Fibroblast of the aortic adventitia (primary cell): ENCODE measurements at places on chromosomes 12 and 14. TPM values are rescaled to one million over a fixed set of nuclear protein-coding genes. Genes with fewer than 3 reads are reported as not detected.
A peak's percentile ranks its signal among the peaks of the same experiment; 100 is the strongest.

ADAM20 gene
- 1.3 and 1.4 TPM in 2 replicates for total RNA-seq

GRCh38 chr12:95070378-95070777, 3.0 kb downstream of the NR2C1 start:
- no peak for DNase-seq

DNA sequence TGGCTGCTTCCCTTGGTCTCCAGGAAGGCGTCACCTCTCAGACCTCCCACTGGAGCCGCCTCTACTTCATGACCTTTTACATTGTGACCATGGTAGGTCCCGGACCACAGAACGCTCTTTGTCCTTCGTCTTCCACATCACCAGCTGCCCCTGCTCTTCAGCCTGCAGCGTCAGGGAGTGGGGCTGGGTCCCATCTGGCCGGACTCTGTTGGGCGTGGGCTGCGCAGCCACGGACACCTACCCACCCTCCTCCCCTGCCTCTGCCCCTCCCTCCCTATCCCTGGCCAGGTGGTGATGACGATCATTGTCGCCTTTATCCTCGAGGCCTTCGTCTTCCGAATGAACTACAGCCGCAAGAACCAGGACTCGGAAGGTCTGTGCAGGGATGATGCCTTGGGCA, 43.3 kb downstream of the SLC8B1 start:
- DNase-seq = no peak

GRCh38 chr14:101828046-101828445, 66.5 kb downstream of the PPP2R5C start:
- DNase-seq = peak; percentile 48

- peak; percentile 51 for DNase-seq
Measured at GRCh38 chr14:95533391-95533821, 1.4 kb upstream of the GLRX5 start.

DNA sequence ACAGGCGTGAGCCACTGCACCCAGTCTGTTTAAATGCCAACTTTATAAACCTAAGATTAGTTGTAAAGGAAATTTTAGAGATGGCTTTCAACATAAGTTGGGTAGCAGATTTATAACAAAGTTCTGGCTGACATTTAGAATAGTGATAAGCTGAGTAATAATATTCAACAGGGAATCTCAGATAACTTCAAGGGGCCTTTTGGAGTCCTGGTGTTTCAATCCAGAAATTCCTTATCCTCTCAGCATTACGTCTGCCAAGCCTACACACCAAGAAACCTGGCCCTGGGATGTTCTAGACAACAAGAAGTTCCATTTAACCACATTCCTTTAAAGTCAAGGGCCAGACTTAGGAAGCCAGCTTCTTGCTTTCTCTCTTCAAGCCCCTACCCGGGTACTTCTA, 59.5 kb upstream of the DYRK2 start:
- DNase-seq = peak; percentile 51

GRCh38 chr12:93536766-93537488, 35.5 kb upstream of the SOCS2 start:
- DNase-seq = no peak

DNA sequence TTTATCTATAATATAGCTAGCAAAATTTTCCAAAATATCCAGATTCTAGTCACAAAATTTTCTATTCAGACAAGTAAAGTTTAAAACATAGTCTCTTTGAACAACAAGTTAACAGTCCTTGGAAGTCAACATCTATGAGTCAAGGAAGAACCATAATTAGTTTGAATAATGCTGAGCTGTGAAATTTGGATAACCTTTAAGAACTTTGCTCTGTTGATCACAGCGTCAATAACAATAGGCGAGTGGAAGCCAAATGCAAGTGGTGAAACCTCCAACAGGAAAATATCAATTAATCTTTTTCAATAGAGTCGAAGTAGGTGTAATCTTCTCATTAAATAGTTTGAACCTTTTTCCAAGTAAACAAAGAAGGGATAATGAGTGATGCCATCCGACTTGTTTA, 466.6 kb downstream of the FOXG1 start:
- DNase-seq = no peak

GRCh38 chr12:96985515-96986362, 78.7 kb downstream of the NEDD1 start:
- DNase-seq = no peak

DNA sequence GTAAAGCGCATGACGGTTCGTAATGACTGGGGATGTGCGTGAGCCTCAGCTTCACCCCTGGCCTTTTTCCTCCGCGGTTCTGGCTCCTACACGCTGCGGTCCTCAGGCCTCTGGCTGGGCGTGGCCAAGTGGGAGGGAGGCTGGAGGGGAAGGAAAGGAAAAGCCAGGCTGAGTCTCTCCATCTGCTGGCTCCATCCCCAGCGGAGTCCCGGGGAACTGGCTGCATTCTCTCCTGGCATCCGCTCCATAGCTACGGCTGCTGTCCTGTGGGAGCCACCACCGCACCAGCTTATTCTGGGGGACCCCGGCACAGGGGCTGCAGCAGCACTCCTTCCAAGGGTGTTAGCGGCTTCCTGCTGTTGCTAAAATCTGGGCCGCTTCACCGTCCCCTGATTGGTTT, 68.2 kb upstream of the SLC24A4 start:
- peak; percentile 52 for DNase-seq

OTX2 gene
- not detected in 2 replicates for total RNA-seq

DNA sequence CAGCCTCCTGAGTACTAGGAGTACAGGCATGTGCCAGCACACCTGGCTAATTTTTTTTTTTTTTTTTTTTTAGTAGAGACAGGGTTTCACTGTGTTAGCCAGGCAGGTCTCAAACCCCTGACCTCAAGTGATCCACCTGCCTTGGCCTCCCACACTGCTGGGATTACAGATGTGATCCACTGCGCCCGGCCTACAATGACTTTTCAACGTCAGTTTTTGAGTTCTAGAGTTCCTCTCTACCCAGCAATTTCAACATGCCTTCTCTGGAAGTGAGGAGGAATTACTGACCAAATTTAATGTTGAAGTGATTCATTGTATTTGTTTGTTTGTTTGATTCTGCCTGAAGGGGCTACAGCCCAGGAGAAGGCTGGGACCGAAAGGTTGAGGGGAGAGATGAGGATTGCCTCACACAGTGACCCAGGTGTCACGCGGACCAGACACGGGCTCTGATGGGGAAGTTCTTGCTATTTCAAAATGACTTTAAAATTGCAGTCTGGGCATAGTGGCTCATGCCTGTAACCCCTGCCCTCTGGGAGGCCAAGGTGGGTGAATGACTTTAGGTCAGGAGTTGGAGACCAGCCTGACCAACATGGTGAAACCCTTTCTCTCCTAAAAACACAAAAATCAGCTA, 8.6 kb upstream of the DENR start:
- DNase-seq = no peak

KRT6B gene
- not detected in 2 replicates for total RNA-seq
